ENCODE measurements at places on chromosomes 5 and 9.
A peak's percentile ranks its signal among the peaks of the same experiment; 100 is the strongest.

GRCh38 chr9:99162759-99163364 lies 57.9 kb downstream of the TGFBR1 start:
- DNase-seq, result peak; percentile 63

GRCh38 chr9:6461619-6462018 lies 48.6 kb downstream of the UHRF2 start:
- DNase-seq, result no peak

GRCh38 chr5:117463881-117464570 lies 889.4 kb upstream of the SEMA6A start:
- DNase-seq, result peak; percentile 85

DNA sequence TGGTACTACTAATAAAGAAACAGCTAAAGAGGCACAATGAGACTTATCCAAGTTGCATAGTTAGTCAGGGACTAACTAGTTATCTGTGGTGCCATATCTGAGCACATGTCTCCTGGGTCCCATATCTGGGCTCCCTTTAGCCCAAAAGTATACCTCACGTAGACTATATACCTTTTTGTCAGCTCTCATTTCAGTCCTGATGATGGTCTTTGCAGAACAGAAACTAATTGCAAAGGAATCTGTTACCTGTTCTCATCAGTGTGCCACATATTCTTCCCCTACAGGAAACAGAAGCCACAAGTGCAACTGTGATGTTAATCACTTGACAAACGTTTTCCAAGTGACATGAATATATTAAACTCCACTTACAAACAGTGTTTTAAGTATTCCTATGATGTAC lies 395.2 kb downstream of the KIAA0825 start:
- no peak for DNase-seq

DNA sequence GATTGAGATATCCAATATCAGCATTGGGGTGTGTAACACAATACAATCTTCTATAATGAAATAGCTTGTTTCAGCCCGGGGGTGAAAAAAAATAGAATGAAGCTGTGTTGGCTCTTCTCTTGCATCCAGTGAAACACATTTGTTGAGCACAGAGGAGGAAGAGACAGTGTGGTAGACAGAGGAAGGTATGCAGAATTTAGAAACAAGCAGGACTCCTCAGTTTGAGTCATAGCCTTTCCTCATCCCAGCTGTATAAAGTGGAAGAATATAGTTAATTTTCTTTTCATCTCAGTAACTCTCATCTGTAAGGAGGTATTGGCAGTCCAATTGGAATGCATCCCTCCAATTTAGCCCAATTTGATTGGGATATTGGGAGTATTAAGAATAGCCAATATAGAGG lies 302.2 kb upstream of the VLDLR start:
- DNase-seq, result no peak

- DNase-seq, result no peak
Observed at GRCh38 chr9:6896562-6896961, 138.8 kb downstream of the KDM4C start.

GRCh38 chr5:89722538-89722937 lies 687.0 kb downstream of the CETN3 start:
- DNase-seq, result no peak

DNA sequence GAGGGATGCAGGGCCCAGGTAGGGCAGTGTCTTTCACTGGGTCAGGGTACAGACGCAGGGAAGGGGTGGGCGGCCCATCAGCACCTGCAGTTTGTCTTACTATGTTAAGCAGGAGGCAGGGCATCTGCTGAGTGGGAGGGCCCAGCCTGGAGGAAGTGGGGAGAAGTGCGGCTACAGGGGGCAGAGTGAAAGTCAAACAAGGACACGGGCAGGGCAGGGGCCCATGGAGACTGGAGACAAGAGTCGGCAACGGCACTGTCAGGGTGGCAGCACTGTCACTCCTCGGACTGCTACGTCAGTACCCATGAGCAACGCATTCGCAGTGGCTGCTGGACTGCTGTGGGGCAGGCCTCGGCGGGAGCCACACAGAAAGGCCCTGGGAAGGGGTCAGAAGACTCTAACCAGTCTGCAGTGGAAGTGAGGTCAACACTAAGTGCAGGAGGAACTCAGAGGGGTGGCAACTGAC lies 19.7 kb downstream of the CAMSAP1 start:
- no peak for DNase-seq

GRCh38 chr9:76927540-76928240 lies 21.8 kb upstream of the PRUNE2 start:
- no peak for DNase-seq

GRCh38 chr5:146867996-146868708 lies 10.4 kb downstream of the PPP2R2B start:
- DNase-seq, result no peak

DNA sequence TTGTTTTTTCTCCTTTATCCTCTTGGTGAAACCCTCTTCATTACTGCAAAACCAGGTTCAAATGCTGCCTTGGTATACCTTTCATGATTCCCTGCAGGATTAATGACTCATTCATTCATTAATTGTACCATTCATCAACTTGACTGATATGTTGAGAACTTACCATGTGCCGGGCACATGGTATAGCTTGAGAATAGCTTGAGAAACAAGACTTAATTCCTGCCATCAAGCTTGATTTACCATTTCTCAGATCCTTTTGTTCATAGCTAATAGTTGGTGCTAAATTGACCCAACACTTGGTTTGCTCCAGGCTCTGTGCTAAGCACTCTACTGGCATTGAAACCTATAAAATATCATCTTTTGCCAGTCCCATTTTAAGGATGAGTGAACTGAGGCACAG lies 165.7 kb downstream of the YIPF5 start:
- no peak for DNase-seq

GRCh38 chr9:75672478-75672877 lies 218.0 kb upstream of the PCSK5 start:
- DNase-seq, result peak; percentile 0

DNA sequence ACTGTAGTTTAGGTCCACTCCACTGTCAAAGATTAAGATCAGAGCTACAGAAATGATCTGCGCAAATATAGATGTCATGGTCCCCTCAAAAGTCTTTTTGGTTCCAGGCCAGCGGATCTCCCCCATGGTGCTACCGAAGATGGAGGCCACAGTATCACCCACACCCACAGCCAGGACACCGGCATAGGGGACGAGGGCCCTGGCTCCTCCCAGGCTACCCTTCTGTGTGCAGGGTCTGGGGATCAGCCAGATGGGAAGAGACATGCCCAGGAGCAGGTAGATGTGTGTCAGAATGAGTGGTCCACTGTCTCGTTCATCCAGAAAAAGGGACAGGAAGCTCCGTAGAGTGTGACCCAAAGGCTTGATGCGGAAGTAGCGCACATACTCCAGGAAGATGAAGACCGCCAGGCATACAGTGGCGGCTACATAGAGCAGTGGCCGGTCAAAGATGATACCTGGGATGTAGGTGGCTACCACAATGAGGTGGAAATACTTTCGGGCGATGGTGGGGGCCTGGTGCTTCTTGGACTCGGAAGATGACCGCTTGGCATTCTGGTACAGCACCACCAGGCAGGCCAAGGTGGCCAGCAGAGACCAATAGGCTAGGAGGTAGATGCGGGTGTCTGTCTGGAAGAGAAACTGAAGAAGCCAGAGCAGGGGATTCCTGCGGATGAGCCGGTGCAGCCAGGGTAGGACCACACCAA lies 1.5 kb downstream of the DOLK start:
- no peak for DNase-seq

- DNase-seq, result no peak
Observed at GRCh38 chr9:33232815-33233214, 7.2 kb upstream of the SPINK4 start.

GRCh38 chr9:69089491-69089890 lies 53.9 kb downstream of the FXN start:
- no peak for DNase-seq

DNA sequence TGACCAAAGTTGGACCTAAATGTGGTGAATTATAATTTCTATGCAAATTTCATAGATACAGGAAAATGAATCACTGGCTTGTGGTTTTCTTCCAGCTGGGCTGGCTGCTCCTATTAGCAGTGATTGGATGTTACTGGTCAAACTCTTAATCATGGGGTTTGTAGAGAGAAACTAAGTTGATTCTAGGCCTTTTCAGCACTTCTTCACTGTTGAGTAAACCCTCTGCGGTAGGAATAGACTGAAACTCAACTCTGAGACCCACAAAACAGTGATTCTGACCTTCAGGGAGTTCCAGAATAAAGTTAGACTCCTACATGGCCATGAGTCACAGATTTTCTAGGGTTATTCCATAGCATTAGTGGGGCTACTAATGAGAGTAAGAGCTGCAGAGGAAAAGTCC lies 47.9 kb upstream of the FKTN start:
- no peak for DNase-seq

DNA sequence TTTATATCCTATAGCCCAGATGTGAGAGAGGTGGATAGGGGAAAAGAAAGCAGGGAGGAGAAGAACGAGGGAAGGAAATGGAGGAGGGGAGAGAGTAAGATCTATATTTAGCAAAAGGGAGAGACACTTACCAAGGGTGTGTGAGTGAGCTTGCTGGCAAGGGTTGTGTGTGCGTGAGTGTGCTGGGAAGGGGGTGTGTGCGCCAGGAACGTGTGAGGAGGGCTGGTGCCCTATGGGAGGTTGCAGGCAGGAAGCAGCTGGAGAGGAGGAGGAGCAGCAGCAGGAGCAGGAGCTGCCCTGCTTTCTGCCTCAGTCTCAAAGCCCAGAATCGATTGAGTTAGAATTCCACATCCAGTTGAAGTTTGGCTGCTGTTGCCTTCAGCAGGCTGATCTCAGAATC lies 148.3 kb upstream of the RUSC2 start:
- DNase-seq, result no peak

DNA sequence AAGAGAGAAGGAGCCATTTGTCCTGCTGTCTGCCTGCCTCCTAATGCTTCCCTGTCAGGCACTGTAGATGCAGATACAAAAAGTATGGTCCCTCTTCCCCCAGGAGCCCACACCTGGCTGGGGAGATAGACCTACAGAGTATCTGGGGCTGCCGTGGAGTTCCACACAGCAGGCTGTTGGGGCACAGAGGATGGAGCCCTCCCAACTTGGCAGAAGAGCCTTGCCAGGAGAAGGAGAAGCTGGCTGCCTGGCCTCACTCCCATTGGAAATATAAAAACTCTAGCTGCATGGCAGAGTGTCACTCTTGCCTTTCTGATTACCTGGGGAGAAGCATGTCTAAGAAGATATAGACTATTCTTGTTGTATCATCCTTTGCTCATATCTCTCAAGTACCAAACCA lies 160.4 kb downstream of the FSTL4 start:
- DNase-seq, result no peak

- no peak for DNase-seq
Observed at GRCh38 chr5:54758038-54758437, 227.4 kb downstream of the ESM1 start.

DNA sequence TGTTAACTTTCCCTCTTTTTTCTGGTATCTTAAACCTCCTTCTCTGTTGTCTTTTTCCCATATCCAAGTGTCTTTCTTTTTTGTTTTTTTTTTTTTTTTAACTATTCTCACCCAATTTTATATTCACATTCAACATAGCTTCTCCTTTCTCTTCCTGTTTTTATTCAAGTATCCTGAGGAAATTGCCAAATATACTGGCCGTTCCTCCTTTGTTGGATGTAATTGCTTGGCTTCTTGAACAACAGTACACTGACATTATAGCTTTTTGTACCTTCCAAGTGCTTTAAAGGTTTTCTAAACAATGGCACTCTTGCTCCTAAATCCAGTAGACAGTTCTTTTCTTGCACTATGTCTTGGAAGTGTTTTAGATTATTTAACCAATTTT lies 1146.8 kb downstream of the MAT2B start:
- no peak for DNase-seq

DNA sequence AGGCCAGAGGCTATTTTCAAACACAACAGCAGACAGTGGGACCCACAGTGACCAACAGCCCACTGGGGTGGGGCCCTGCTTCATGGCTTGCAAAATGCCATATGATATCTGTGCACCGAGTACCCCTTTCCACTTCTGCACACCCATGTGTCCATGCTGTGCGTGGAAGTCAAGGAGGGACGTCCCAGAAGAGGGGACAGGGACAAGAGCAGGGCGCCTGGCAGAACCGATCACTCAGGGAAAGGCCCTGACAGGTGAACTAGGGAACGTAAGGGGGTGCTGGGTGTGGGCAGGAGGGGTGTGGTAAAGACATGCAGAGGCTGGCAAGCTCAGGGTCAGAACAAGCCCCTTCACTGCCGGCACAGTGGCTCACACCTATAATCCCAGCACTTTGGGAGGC lies 7.6 kb upstream of the TTLL11 start:
- no peak for DNase-seq

GRCh38 chr9:6226696-6227095 lies 11.1 kb downstream of the IL33 start:
- DNase-seq, result no peak

- DNase-seq, result peak; percentile 22
Observed at GRCh38 chr5:171272996-171273970, 35.8 kb upstream of the TLX3 start.

GRCh38 chr5:135545099-135545498 lies 9.3 kb upstream of the NEUROG1 start:
- DNase-seq, result peak; percentile 66

DNA sequence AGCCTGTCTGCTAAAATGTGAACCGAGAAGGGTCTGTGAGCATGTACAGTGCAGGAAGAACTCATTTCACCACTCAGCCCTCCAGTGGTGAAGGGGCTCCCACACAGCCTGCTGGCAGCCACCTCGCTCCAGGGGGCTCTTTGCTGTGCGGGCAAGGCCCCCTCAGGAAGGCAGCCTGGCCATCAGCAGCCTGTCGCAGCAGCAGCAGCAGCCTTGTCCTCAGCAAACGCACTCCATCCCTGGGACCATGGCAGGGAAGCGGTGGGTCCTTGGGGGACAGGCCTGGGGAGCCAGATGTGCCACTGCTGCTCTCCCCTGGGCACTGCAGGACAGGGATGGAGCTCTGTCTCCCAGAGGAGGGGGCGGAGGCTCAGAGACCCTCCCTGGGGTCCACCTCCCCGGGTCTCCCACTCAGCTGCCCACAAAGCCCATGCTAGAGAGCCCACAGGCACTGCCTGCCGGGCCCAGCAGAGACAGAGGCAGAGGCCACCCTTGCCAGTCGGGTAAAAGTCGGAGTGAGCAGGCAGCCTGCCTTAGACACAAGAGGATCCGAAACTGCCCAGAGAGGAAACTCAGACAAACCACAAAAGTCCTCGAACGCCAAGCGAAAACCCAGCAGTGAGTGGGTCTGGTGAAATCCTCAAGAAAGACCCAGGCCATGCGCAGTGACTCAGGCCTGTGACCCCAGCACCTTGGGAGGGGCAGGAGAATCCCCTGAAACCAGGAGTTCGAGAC lies 8.0 kb downstream of the BRD3 start:
- DNase-seq, result no peak

GRCh38 chr9:109708451-109708945 lies 71.5 kb upstream of the PALM2AKAP2 start:
- no peak for DNase-seq

Data from NCI-H524 (cell line).